Activated T-helper 1 cell treated with Interleukin-2 at 50 U/mL for 16 hours (primary cell): ENCODE measurements at places on chromosomes 1 and 21.

GRCh38 chr1:9658199-9658598 lies 6.7 kb downstream of the PIK3CD start:
- DNase-seq: no peak

GRCh38 chr1:22117238-22117637 lies 25.7 kb downstream of the WNT4 start:
- no peak for DNase-seq

GRCh38 chr1:29324771-29325351 lies 88.5 kb downstream of the PTPRU start:
- no peak for DNase-seq

- DNase-seq: no peak
Measured at GRCh38 chr1:160653620-160654016, 6.8 kb upstream of the SLAMF1 start.

DNA sequence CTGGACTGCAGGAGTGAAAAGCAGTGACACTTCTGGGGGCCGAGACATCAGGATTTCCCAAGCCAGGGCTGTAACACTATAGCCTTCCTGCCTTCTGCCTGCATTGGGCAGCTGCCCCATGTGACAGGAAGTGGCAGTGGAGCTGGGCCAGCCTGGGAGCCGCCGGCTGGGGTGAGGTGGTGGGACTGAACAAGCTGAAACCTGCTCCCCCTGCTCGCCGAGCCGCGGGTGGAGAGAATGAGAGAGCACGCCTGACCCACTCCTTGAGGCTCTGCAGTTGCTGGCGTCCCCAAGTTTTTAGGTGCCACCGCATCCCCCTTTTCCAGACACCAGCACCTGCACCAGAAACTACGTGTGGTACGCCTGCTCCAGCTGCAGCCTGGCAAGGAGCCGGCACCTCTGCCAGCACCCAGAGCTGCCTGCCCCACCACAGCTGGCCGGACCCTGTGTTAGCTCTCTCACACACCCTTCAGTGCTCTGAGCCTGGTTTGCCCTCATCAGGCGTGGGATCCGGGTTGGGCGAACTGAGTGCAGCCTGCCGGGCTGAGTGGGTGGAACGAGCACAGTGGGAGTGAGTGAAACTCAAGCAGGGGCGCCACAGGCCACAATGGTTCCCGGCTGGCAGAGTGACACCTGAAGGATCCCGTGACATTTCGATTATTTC lies 119.4 kb downstream of the AKT3 start:
- no peak for DNase-seq
